Natural killer cell (primary cell): ENCODE measurements at places on chromosomes 1 and 21. TPM values are rescaled to one million over a fixed set of nuclear protein-coding genes. Genes with fewer than 3 reads are reported as not detected.

The KCNC4 gene
- 2.5 TPM for total RNA-seq

The LRRC71 gene
- total RNA-seq, result not detected

The DDAH1 gene
- 0.20 TPM for total RNA-seq

The SLC45A3 gene
- total RNA-seq, result 1.8 TPM

The CFHR4 gene
- total RNA-seq, result not detected

The VPS26C gene
- 72.2 TPM for total RNA-seq

The GBP5 gene
- total RNA-seq, result 191 TPM

The MYOC gene
- not detected for total RNA-seq

The PLA2G2A gene
- total RNA-seq, result not detected

The C1QTNF12 gene
- total RNA-seq, result 4.1 TPM

The KRTAP19-8 gene
- not detected for total RNA-seq

The ANGEL2 gene
- 72.1 TPM for total RNA-seq

The ATP1A2 gene
- not detected for total RNA-seq

The C1QA gene
- total RNA-seq, result not detected

The OR2L13 gene
- total RNA-seq, result 0.20 TPM

The CFAP410 gene
- 46.7 TPM for total RNA-seq

The KCNA2 gene
- total RNA-seq, result 0.07 TPM

The CEP104 gene
- total RNA-seq, result 51.8 TPM

The PRAMEF10 gene
- not detected for total RNA-seq

The CYP4A11 gene
- not detected for total RNA-seq

The CCDC28B gene
- total RNA-seq, result 19.8 TPM

The TRNAU1AP gene
- total RNA-seq, result 28.3 TPM

The PRKCZ gene
- 37.1 TPM for total RNA-seq
